ENCODE measurements at places on chromosomes 2 and 18.
A peak's percentile ranks its signal among the peaks of the same experiment; 100 is the strongest.

DNA sequence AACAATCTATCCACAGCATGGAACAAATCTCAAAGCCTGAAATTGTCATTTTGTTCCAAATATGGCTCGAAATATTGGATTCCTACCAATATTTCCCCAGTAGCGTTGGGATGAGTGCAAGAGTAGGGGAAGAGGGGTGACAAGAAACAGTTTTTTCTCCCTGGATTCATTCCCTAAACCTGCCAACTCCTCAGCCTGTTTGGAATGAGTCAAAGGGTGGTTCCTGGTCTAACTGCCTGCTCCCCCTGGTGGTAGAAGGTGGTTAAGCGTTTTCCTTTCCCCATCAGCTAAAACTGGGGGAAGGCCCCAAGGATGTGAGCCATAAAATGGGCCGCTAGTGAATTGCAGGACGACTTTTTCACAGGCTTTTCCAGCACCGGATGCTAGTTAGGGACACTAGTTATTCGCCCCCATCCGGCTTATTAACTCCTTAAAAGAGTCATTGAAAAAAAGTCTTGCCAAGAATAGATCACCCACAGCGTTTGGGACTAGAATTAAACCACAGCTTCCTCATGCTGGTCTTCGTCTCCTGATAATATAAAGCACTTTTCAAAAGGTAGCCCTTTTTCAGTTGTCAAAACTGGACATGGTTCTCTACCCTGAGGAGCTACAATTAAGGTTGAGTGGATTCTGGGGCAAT, 72.5 kb downstream of the DHRS9 start:
- peak; percentile 49 for DNase-seq

DNA sequence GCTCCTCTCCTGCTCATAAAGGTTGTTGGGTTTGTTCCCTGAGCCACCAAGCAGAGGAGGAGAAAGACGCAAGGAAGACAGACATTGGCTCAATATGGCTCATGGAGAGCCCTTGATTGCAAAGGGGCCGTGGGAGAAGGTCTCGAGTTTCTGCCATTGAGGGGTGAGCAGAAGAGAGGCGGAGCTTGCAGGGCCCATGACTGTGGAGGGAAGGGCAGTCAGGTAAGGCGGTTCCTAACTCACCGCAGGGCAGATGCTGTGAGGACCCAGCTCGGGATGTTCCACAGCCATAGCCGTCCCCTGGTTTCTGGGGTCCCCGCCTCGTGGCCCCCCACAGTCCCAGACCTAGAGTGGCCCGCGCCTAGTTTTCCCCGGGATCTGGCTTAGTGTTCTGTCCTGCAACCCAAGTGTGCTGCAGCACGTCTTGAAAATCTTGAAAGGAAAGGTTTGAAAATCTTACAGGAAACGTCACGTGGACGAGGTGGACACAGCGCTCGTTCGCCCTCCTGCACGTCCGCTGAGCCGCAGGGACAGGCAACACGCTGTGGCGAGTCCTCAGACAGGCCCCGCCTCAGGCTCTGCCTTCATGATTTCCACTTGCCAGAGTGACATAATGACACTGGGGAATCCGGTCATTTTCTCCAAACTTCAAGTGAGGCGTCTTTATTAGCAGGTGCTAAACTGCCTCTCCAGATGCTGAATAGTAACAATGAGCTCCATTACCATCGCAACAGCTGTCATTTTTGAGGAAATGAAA, 105.5 kb upstream of the HDAC4 start:
- no peak for DNase-seq

GRCh38 chr2:467892-468647, 180.2 kb upstream of the ALKAL2 start:
- DNase-seq, result no peak

DNA sequence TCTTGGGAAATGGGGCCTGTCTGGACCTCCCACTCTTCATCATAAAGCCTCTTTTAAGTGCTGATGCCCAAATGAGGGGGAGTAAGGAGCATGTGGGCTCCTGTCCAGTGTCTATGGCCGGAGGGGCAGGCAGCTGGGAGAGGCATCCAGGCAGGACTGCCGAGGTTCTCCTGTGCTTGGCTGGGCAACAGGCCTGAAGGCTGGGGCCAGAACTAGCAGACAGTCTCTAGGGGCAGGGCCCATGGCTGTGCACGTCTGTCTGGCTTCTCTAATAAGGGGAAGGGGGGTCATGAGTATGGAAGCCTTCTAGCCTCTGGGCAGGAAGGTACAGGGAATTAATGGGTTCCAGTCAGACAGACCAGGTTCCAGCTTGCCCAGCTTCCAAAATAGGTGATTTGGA, 128.6 kb downstream of the SMAD2 start:
- DNase-seq, result no peak

GRCh38 chr2:74188018-74188601, 9.4 kb upstream of the MOB1A start:
- no peak for DNase-seq

- no peak for DNase-seq
These were observed 5.0 kb downstream of the CAB39 start for GRCh38 chr2:230717600-230717999.

DNA sequence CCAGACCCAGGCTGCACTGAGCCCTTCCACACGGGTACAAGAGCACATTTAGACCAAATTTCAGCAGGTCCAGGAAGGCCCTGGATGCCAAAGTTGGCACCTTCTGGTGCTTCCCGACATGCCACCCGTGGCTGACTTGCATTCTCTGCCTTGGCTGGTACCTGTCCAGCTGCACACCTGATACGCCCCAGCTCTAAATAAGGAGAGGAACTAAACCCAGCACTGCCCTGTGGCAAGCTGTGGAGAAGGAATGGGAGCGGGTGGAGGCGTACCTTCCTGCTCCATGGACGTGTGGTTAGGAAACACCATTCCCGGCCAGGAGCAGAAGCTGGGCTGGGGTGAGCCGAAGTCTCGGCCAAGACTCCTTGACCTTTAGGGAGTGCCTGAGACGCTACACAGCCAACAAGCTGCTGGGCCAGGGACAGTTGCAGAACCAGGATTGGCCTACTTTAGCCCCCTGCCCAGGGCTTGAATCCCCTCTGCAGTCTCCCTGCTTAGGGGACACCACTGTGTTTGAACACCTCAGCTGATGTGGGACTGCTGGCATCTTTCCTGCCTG, 86.5 kb upstream of the TAF1B start:
- no peak for DNase-seq

GRCh38 chr2:238326801-238327365, 6.6 kb downstream of the TRAF3IP1 start:
- no peak for DNase-seq

GRCh38 chr2:120251880-120252224, 800 bp upstream of the RALB start:
- no peak for DNase-seq

DNA sequence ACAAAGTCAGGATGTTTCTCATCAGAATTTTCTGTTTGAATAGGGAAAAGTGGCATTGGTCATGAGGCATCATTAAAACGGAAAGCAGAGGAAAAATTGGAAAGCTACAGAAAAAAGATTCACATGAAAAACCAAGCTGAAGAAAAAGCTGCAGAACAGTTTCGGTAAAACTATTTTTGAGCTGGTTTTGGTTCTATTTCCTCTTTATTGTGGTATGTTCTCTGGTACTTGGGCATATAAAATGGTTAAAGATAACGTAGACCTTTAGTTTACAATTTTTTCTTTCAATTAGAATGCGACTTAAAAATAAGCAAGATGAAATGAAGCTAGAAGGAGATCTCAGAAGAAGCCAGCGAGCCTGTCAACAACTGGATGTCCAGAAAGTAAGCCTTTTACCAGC, 7.6 kb downstream of the GPATCH11 start:
- no peak for DNase-seq

DNA sequence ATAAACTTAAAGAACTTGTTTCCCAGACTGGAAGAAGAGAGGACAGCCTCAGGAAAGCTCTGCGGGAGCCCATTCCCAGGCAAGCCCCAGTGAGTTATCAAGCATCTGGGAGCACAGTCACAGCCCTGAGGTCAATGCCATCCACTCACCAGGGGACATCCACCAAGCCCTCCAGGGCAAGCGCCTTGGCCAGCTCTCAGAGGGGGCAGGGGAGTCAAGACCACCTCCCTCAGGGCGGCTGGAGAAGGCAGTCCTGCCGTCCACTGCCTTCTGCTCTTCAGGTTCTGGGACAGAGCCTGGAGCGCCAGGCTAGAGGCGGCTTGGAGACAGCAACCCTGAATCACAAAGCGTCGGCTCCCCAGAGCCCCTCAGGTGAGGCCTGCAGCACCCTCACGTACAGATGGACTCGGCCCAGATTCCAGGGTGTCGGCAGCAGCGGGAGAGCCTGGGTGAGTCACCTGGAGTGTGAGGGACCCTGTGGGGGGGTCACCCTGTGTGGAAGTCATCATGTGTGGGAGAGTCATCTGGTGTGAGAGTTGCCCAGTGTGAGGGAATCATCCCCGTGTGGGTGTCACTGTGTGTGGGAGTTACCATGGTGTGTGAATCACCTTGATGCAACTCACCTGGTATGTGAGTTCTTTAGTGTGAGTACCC, 100.9 kb upstream of the TEX51 start:
- DNase-seq, result no peak

DNA sequence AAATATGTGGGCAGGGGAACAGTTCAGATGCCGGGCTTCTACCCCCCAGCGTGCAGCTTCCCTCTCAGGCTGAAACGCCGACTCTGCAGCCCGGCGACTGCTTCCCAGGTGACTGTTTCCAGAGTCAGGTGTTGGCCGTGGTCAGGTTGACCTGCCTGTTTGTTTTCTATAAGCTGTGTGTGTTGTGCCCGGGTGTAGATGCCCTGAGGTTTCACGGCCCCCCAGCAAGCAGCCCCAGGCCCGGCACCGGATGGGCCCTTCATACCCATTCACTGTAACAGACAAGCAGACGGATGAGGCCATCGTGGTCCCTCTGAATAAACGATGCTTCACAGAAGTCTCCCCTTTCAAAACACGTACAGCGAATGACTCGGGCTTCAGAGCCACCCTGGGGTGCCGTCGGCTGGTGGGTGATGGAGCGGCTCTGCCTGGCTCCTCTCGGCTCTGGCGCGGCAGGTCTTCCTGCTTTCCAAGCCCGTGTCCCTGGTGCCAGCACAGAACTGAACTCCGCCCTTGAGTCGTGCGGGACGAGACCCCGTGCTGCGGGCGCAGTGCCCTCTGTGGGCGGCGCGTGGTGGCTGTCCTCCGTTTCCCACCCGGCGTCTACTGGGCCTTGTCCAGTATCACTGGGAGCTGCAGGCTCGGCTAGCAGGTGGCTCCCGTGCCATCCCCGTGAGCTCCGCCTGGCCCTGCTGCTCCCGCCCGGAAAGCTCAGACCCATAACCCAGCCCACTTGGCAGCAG, 15.0 kb upstream of the KCNG2 start:
- DNase-seq, result no peak

DNA sequence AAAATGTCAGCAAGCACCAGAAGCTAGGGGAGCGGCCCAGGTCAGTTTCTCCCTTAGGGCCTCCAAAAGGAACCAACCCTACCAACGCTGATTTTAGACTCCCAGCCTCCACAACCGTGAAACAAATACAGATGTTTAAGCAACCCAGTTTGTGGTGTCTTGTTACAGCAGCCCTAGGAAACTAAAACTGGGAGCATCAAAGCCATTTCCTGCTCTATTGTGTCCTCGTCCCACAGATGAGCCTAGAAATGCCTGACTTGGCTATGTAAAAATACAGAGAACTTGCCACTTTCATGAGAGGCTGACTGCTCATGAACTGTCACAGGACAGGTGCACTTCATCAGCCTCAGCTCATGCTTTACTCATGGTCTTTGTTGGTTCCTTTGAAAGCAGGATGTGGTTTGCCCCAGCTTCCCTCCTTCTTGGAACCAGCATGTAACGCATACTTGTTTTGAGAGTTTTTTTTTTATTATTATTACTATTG, 97.6 kb upstream of the SLC39A10 start:
- no peak for DNase-seq

GRCh38 chr2:219541611-219542180, 1.9 kb downstream of the CHPF start:
- DNase-seq, result peak; percentile 91

DNA sequence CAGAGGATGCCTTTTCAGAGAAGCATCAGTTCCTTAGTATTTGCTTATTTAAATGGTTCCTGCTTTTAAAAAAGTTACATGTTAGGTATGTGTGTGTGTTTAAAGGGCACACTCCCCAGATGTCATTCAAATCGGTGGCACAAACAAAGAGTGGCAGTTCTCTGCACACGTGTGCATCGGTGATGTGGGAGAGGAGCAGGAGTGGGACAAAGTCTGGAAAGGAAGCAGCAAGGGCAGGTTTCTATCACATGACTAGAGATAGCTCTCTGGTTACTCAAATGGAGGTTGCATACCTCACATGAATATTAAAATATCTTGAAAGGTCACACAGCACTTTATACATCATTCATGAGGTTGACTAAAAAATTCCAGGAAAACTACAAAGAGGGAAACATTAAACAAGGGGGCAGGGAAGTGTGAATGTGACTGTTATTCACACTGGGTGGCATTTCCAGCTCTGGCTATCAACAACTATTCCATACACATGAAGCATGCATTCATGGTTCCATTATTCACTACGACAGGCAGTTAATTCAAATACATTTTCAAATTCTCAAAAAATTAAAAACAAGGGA, 64.7 kb downstream of the SEPTIN10 start:
- no peak for DNase-seq

- DNase-seq, result no peak
These were observed 2.4 kb downstream of the FHL2 start for GRCh38 chr2:105396254-105397024.

DNA sequence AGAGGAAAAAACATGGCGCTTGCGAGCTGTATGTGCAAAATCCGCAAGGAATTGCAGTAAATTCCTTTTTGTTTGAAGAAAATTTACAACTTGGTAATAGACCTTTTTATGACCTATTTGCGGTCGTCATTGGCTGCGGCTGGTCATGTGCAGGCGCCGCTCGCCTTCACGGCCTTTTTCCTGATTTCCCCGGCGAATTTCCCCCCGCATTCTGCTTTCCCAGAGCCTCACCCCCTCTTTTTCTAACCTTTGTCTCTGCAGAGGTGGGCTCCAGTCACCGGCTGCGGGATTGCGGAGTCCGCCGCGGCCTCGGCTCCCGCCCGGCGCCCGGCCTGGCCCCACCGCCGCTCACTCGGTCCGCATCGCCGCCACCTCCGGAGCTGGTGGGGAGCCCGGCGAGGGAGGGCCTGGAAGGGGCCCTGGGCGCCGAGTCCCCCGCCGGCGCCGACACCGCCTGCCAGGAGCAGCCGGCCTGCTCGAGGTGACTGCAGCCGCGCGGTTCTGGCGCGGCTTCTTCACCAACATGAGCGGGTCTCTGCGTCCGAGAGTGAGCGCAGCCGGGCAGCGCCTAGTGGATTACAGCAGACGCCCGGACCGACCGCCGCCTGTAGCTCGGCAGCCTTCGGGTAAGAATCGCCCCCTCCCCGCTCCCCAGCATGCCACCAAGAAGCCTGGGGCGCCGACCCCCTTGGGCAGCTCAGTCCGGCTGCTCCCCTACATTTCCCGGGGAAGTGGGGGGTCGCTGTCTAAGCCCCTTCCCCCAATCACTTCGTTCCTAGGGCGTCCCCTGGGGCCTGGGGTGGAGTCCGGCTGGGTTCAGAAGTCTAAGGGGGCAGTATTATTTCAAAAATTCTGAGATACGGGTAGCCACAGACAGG, 7.1 kb downstream of the HOXD8 start:
- DNase-seq, result no peak

GRCh38 chr2:25105336-25106085, 62.9 kb downstream of the POMC start:
- DNase-seq, result no peak
